ENCODE measurements at places on chromosomes 3 and 15. TPM values are rescaled to one million over a fixed set of nuclear protein-coding genes. Genes with fewer than 3 reads are reported as not detected.

- DNase-seq, result peak; percentile 45
Measured at GRCh38 chr15:97680606-97681220, 279.8 kb upstream of the ARRDC4 start.

GRCh38 chr3:11514191-11514821 is 129.4 kb downstream of the VGLL4 start:
- DNase-seq, result no peak

GRCh38 chr3:33826688-33827087 is 28.3 kb downstream of the PDCD6IP start:
- no peak for DNase-seq

GRCh38 chr3:45541326-45542321 is 52.9 kb upstream of the LIMD1 start:
- no peak for DNase-seq

DNA sequence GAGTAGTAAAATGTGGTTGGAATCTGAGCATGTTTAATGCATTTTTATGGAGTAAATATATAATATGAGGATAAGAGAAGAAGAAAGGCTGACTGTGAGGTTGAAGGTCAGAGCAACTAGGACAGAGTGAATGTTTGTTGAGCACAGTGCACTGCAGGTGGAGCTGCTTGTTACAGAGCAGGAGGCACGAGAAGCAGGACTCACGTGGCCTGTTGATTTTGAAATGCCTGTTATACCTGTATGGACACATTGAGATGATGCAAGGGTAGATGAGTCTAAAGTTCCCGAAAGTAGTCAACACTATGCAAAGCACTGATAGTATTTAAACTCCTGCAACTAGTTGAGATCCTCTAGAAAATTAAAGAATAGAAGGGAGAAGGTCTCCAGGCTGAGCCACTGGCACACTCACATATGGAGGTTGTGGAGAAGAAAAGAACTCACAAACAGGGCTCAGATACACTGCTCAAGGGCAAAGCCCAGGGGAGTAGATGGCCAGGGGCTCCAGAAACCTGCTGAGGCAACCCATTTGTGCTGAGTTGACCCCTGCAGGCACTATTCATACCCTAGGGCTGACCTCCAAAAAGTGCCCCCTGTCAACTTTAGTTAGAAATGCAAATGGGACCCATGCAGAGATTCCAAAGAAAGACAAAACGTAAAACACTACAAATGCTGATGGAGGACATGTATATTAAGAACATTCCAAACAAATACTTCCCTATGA is 541.5 kb downstream of the GABRG3 start:
- no peak for DNase-seq

DNA sequence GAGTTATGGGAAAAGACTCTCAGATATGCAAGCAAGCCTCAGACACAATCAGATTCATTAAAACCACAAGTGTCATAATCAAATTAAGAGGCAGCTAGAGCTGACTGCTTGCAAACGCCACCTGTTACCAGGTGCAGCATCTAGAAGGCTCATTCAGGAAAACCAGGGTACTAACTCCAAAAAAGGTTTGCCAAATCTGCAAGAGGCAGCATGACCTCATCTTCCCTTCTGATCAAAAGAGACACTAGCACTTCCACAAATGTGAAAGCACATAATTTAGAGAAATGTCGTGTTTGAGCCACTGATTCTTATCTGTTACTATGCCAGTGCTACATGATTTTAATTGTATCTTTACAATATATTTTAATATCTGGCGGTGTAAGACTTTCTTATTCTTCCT is 123.3 kb upstream of the NANOGP8 start:
- no peak for DNase-seq

DNA sequence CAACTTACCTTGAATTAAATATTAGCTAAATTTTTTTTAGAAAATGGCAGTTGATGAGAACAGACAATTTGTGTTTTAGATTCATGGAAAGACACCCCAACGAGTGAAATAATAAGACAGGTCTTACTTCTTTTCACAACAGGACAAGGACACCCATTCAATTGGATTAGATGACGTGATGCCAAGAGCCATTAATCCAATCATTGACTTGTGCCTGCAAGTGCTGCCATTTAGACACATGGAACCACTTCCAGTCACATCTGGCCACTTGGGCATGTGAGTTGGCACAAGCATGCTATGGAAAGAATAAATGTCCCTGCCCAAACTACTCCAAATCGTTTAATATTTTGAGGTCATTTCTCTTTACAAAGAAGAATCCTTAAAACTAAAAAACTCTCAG is 1308.8 kb downstream of the ROBO2 start:
- DNase-seq, result no peak

The CCR3 gene
- 0.64 TPM for total RNA-seq

The C2CD4A gene
- 0.11 TPM for total RNA-seq

The TM4SF4 gene
- 2.7 TPM for total RNA-seq

The GRK7 gene
- total RNA-seq, result not detected

The SLC24A5 gene
- not detected for total RNA-seq

Data from Caco-2 (cell line).